ENCODE measurements at places on chromosomes 3 and 15. TPM values are rescaled to one million over a fixed set of nuclear protein-coding genes. Genes with fewer than 3 reads are reported as not detected.

DNA sequence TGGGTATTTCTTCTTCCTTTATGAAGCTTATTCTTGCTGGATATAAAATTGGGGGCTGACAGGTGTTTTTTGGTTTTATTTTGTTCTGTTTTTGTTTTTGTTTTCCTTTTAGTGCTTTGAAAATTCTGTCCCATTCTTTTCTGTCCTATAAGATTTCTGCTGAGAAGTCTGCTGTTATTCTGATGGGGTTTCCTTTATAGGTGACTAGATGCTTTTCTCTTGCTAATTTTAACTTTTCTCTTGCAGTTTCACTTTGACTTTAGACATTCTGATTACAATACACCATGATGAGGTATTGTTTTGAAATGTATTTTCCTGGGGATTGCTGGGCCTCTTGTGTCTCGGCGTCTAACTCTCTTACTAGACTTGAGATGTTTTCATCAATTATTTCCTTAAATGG, 22.8 kb downstream of the TTC14 start:
- DNase-seq: no peak

NPAP1 gene
- 0.30 TPM for total RNA-seq

ISLR gene
- 2.6 TPM for total RNA-seq

GOLGA8S gene
- 0.33 TPM for total RNA-seq

GRCh38 chr3:139764936-139765335, 87.2 kb upstream of the NMNAT3 start:
- DNase-seq: no peak

DNA sequence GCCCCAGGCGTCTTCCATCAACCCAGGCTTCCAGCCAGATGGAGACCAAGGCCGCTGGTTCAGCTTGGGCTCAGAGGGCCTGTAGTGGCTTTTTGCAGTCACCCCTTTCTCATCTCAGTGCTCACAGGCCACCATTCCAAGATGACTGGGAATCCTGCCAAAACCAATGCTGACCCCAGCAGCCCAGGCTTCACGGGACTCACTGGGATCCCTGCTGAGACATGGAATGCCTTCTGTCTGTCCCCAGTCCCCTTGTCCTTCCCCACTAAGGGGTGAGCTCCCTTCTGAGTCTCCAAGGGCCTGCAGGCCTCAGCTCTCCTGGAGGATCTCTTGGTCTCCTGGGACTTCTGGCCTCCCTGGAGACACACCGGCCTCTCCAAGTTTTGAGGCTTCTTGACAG, 77.4 kb upstream of the SEC13 start:
- DNase-seq: no peak

- no peak for DNase-seq
Measured at GRCh38 chr3:132461544-132461943, 44.2 kb downstream of the DNAJC13 start.

HRG gene
- total RNA-seq: not detected
